ENCODE measurements at places on chromosomes 12 and 14.
A peak's percentile ranks its signal among the peaks of the same experiment; 100 is the strongest.

DNA sequence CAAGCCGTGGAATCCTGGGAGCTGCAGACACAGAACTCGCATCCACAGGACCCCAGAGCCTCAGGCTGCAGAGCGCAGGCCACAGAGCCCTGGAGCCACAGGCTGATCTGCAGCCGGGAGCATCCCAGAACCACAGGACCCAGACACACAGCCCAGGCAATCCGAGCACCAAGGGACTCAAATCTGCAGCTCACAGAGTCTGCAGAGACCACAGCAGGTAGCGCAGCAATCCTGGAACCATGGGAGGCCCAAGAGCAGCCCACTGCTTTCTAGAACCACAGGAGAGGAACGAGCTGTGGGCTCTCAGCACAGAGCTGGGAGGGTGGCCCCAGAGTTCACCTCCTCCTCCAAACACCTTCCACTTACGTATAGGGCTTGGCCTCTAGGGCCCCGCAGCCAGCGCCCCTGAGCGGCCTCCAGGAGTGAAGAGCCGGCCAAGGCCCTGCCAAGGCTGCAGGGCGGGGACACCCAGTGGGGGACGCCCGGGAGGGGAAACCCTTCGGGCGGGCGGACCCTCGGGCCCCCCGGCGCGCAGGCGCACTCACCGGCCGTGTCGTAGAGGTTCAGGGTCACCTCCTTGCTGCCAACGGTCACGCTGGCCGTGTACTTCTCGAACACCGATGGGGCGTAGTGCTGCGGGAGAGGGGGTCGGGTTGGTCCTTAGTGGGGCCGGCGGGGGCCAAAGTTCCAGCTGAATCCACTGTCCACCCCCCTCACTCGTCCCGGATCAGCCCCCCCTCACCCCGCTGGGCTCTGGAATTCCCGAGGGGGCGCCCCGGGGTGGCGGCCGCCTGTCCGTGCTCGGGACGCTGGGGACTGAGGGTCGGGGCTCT, 665 bp downstream of the RHOF start:
- DNase-seq: peak; percentile 43

DNA sequence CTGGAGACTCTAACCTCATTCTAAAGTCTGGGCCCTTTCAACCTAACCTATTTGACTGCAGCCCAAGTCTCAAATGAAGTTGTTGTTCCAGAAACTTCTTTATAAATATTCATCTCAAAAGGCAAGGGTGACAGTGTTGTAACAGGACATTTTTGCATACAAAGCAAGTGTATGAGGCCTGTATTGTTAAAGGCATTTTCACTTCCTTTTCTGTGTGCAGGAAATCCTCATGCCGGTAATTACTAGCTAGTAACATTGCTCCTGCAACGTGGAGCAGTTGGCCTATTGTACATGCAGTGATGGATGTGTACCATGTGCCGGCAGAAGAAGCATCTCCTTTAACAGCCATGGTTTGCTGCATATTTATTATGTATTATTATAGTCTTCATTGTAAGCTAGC, 156.5 kb upstream of the RMST start:
- DNase-seq: no peak

- no peak for DNase-seq
Measured at GRCh38 chr14:34003691-34004090, 52.8 kb upstream of the EGLN3 start.

DNA sequence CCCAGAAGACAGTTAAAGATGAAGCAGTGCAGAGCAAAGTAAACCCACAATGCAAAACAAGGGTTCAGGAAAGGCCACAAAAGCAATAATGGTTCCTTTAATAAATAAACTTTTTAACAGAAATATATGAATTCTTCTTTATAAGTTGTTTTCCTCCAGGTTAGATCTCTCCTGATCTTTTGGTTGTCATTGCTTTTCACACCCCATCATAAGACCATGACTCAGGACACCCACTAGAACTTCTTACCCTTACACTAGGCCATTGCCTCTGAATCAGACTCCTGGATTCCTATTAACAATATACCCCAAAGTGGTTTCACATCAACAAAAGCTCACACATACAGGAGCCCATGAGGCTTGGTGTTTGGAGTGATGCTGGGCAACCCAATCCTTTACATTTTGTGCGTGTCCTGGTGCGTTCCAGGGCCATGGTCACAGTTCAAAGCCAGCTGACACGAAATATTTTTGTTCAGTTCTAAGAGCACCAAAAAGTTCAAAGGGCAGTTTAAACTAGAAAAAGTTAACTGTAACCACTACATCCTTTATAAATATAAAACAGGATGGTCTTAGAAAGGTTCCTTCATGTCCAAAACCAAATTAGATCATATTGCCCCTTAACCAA, 187.0 kb downstream of the EPS8 start:
- DNase-seq: no peak
